Endothelial cell (in vitro differentiated cells): ENCODE measurements at places on chromosomes 16 and 17. TPM values are rescaled to one million over a fixed set of nuclear protein-coding genes. Genes with fewer than 3 reads are reported as not detected.

TMED6 gene
- 1.2 TPM for total RNA-seq

SLC38A8 gene
- total RNA-seq: not detected

CDRT4 gene
- total RNA-seq: 11.7 TPM

SLC16A5 gene
- total RNA-seq: 50.9 TPM

GPRC5C gene
- total RNA-seq: 24.7 TPM

CLEC3A gene
- total RNA-seq: not detected

ATP2A1 gene
- total RNA-seq: 1.9 TPM

SOST gene
- 29.6 TPM for total RNA-seq

DHRS7C gene
- 0.31 TPM for total RNA-seq

ASGR1 gene
- total RNA-seq: 23.9 TPM

ZCCHC14 gene
- total RNA-seq: 50.4 TPM

TBC1D26 gene
- total RNA-seq: 2.4 TPM

ABCC1 gene
- 21.8 TPM for total RNA-seq

SLC2A4 gene
- total RNA-seq: 2.2 TPM

DYNC1LI2 gene
- total RNA-seq: 138 TPM

GABARAPL2 gene
- 222 TPM for total RNA-seq

KRT15 gene
- not detected for total RNA-seq

CYBA gene
- total RNA-seq: 140 TPM

PIMREG gene
- 9.1 TPM for total RNA-seq
